ENCODE measurements at places on chromosomes 7 and 10.
A peak's percentile ranks its signal among the peaks of the same experiment; 100 is the strongest.

DNA sequence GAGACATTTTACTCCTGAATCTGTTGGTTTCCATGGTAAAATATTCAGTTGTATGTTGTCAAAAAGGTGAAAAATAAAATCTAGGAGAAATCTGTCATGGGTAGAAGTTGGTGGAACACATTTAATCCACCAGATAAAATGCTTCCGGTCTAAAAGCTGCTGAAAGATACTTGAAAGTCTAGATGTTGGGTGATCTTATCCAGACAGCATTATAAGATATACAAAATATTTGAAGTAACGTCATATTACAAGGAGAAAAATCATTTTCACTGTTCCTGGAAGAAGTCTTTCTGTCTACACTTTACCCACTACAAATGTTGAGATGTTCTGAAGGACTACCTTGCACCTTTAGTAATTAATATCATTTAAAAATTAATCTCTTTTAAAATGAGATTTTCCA lies 40.9 kb downstream of the CALD1 start:
- peak; percentile 94 for DNase-seq

GRCh38 chr7:17357952-17358351 lies 59.5 kb downstream of the AHR start:
- peak; percentile 22 for DNase-seq

- no peak for DNase-seq
These were observed 49.1 kb upstream of the NPTX2 start for GRCh38 chr7:98567991-98568390.

- DNase-seq: no peak
These were observed 59.8 kb downstream of the LHPP start for GRCh38 chr10:124521429-124521871.

- DNase-seq: peak; percentile 76
These were observed 56.7 kb downstream of the IDE start for GRCh38 chr10:92517034-92517655.

DNA sequence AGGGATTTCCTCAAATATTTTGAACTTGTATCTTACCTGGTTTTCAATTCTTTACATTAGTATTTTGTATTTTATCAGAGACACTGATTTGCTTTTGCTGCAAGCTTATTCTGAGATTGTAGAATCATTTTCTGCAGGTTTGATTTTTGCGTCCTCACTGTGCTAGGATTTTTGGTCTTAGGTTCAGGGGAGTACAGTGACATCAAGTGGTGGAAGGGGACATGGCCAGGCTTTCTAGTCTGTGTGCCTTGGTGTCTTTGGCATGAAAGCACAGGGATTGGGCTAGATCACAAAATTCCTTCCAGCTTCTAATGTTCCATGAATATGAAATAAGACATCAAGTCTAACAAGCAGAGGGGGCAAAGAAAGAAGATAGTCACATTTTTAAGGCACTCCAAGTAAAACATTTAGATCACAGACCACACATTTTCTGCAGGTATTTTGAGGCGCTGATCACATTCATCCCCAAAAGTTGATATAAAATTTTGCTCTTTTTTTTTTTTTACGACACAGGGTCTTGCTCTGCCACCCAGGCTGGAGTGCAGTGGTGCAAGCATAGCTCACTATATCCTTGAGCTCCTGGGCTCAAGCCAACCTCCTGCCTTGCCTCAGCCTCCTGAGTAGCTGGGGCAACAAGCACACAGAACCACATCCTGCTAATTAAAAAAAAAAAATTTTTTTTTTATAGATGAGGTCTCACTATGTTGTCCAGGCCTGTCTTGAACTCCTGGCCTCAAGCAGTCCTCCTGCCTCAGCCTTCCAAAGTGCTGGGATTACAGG lies 124.4 kb downstream of the PON1 start:
- DNase-seq: peak; percentile 51

GRCh38 chr10:74910976-74911350 lies 84.6 kb downstream of the KAT6B start:
- peak; percentile 69 for DNase-seq

GRCh38 chr10:126663328-126663727 lies 7.2 kb downstream of the C10orf90 start:
- no peak for DNase-seq

DNA sequence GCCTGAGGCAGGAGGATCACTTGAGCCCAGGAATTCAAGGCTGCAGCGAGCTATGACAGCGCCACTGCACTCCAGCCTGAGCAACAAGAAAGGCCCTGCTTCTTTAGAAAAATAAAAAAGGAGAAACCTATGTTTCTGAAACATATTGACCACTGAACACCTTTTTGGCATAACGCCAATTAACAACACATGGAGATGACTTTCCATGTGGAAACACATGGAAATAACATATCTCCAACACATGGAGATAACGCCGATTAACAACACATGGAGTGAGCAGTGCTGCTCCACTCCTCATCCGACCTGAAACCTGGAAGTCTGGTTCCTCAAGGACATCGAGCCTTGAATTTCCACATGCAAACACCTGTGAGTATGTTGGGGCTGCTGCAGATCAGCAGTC lies 126.9 kb downstream of the KCNMA1 start:
- DNase-seq: no peak

Measured in amniotic epithelial cell (primary cell).